ENCODE measurements at places on chromosomes 1 and 21. TPM values are rescaled to one million over a fixed set of nuclear protein-coding genes. Genes with fewer than 3 reads are reported as not detected.

ALPL gene
- total RNA-seq, result not detected

IGSF8 gene
- 41.7 TPM for total RNA-seq

DNA sequence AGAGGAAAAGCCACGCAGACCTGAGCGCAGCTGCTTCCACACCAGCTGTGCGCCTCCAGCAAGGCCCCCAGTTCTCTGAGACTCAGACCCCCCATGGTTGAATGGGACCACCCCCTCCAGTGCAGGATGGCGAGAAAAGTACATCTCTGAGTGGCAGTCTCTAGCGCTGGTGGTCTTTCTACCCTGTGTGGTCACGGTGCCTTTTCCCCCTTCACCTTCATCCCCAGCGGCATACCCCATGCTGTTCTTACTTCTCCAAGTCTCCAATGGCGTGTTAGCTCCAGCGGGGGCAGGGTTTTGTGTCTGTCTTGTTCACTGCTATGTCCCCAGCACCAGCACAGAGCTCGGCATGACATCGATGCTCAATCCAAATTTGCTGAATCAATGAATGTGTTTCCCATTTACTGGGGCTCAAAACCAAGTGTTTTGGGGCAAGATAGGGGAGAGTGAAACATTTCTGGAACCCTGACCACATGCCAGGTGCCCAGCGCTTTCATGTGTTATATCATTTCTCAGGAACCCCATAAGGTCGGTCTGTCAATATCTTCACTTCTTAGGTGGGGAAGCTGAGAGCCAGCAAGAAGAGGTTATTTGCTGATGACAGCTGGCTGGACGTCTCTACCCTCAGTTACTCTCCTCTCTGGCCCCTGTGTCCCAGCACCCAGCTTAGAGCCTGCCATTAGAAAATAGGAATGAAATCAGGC, 959 bp upstream of the SDC3 start:
- peak overlapping the region; percentile 74 for H3K27ac ChIP-seq
- H3K27me3 ChIP-seq, result peaks cover 43% of the 10 kb centered on the region
- no peaks in the 10 kb centered on the region for H3K36me3 ChIP-seq

DNA sequence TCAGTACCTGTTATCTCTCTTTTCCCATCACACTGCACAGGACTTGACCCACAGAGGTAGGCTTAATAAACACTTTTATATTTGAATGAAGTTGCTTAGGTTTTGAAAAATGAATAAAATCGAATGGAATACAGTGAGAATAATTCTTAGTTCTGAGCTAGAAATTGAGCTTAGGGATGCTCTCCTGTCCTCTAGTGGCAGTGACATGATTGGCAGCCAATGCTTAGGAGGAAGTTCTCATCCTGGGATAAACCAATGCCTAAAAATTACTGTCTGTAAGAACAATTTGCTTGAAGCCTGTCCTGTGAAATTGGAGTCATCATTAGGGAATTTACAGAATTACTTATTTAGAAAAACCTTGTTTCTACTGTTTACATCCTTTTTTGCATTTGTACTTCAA, 21.3 kb upstream of the CYP4X1 start:
- no peak overlapping the region for H3K4me3 ChIP-seq
- no peak for DNase-seq
- H3K27ac ChIP-seq, result no peak overlapping the region

DNA sequence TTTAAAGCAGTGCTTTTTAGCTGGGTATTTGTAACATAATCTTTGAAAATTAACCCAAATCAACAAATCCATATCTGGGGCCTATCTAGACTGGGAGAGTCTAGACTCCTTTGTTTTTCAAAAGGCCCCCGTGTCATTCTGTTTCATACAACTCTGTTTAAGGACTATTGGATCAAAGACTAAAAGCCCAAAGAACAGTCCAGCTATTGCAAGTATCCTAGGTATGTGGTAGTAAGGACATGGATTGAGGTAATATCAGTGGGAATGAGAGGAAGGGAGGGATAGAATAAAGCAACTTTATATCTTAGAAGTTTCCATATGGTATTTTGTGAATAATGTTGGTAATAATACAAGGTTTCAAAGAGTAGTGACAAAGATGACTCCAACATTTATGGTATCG, 18.2 kb downstream of the KIF1B start:
- H3K4me1 ChIP-seq, result no peaks in the 10 kb centered on the region
- H3K27me3 ChIP-seq, result no peaks in the 10 kb centered on the region
- H3K4me3 ChIP-seq, result no peak overlapping the region

GRCh38 chr1:62436466-62437272, at the start of gene USP1:
TSS of gene USP1 (plus strand) at chr1:62437049. CDS start at chr1:62439868, 2,819 bp downstream.
- H3K36me3 ChIP-seq, result peaks cover 38% of the 10 kb centered on the region
- peaks cover 29% of the 10 kb centered on the region for H3K4me1 ChIP-seq
- H3K4me3 ChIP-seq, result peak within 1 kb of the TSS; percentile 95
- H3K27me3 ChIP-seq, result no peaks in the 10 kb centered on the region
- DNase-seq, result peak; percentile 99
